ENCODE measurements at places on chromosomes 1 and 21.

GRCh38 chr21:38671773-38672172 is 134.0 kb upstream of the ETS2 start:
- no peak for DNase-seq

DNA sequence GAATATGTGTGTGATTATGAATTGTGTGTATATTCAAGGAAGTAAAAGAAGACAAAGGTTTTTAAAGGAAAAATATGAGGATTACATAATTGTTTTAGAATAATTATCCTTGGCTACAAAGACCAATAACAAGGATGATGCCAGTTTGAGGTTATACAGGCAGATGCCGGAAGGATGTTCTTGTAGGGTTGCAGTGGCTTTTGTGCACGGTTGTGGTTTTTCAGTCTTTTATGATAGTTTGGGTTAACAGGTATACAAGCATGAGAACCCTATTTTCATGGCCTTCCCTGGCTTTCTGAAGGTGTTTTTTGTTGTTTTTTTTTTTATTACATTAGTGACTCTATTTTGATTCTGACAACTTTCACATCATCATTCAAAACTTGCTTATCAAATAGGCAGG is 4.9 kb downstream of the CR2 start:
- DNase-seq = peak; percentile 63

DNA sequence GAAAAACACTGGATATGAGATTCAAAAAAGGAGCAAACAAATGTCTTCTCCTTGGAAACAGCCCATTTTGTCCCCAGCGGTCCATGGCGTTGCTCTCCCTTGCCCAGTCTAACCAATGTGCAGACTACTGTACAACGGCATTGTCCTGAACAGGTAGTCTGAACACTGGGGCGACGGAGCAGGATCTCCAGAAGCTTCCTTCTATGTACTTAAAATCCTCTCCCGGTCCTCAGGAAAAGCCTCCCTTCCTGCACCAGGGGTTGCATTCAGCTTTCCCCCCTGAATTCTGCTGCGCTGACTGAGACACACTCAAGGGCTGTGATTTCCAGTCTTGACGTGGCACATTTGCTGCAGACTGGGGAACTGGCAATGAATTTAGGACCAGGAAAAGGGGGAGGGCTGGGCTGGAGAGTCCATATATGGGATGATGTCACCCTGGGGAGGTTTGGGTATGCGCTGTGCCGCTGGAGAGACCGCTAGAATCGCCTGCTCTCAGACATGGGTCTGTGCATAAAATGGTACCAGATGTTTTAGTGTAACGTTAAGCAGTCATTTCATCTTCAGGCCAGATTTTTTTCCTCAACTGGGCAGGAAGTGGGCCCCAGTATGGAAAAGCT is 275.9 kb upstream of the C1orf105 start:
- no peak for DNase-seq

DNA sequence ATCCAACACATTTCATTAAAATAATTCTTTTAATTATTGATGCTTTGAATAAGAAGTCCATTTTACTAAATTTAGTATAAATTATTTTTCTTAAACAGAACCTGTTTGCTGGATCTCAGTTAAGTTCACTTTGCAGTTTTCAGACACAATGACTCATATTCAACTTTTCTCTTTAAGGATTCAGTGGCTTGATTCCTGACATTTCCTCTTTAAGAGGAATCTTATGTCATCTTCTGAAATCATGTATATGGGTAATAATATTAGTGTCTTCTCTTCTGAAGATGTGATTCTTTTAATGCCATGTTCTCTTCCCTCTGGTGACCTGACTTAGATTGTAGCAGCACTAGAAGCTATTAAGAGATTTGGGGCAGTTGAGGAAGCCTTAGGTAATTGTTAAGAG is 12.6 kb downstream of the CREG1 start:
- DNase-seq = no peak

DNA sequence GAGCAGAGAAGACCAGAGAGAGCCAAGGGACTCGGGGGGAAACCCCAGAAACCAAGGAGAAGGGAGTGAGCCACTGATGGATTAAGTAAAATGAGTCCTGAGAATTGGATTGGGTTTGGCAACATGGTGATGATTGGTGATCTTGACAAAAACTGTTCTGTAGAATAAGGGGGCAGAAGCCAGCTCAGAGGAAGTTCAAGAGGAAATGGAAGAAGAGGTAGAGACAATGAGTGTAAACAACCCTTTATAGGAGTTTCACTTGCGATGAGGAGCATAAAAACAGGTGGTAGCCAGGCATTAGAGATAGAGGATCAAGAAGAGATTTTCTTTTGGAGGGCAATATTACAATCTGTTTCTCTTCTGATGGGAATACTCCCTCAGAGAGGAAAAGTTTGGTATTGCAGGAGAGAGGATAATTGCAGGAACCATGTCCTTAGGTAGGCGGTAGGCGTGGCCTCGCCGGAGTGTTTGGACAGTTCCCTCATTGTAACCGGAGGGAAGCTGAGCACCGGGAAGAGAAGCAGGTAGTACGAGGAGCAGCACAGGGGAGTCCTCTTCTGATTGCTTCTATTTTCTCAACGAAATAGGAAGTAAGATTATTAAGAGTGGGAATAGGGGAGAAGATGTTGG is 68.4 kb upstream of the TENT5C start:
- DNase-seq = no peak
